ENCODE measurements at places on chromosomes 16 and 17.

- DNase-seq = no peak
Measured at GRCh38 chr17:75872434-75873351, 5.7 kb downstream of the TRIM47 start.

- no peak for DNase-seq
Measured at GRCh38 chr17:48163809-48164208, 56.2 kb downstream of the SNX11 start.

- DNase-seq = no peak
Measured at GRCh38 chr16:11187522-11188023, 68.4 kb downstream of the SOCS1 start.

DNA sequence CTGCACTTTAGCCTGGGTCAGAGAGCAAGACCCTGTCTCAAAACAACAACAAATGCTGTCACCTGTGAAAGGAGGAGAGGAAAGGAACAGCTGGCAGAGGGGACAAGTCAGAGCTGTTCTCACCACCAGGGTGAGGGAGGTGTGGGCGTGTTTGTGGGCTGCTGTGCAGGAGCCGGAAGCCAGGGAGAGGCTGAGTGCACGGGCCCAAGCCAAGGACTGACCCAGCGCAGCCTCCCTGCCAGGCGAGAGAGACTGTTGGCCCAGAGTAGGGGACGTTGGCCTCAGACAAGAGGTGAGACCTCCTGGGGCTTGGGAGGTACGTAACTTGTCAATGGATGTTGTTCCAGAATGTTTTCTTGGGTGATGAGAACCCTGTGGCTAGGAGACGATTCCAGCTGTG lies 10.7 kb downstream of the SPNS2 start:
- no peak for DNase-seq

- no peak for DNase-seq
Measured at GRCh38 chr17:47621293-47622179, 28.2 kb upstream of the KPNB1 start.

GRCh38 chr17:5683241-5683640 lies 98.9 kb upstream of the NLRP1 start:
- DNase-seq = no peak

- DNase-seq = no peak
Measured at GRCh38 chr16:9364721-9365369, 273.4 kb downstream of the HAPSTR1 start.

GRCh38 chr17:72408641-72409040 lies 287.8 kb downstream of the SOX9 start:
- no peak for DNase-seq

Measured in NCI-H1092 (cell line).